Naive thymus-derived CD4-positive, alpha-beta T cell (primary cell): ENCODE measurements at places on chromosomes 4 and X. TPM values are rescaled to one million over a fixed set of nuclear protein-coding genes. Genes with fewer than 3 reads are reported as not detected.

GPRIN3 gene
- total RNA-seq = 24.8 TPM

PCYT1B gene
- total RNA-seq = 0.05 TPM in 1 of 2 replicates, not detected in the other

GRCh38 chr4:41122309-41122708 lies 92.0 kb downstream of the APBB2 start:
- no peaks in the 10 kb centered on the region for H3K36me3 ChIP-seq
- no peak overlapping the region for H3K4me3 ChIP-seq
- H3K27ac ChIP-seq = no peak overlapping the region
- no peaks in the 10 kb centered on the region for H3K4me1 ChIP-seq

GRCh38 chr4:80187677-80188076 lies 9.6 kb upstream of the PRDM8 start:
- peaks cover 20% of the 10 kb centered on the region for H3K4me1 ChIP-seq
- H3K36me3 ChIP-seq = peaks cover 5% of the 10 kb centered on the region
- no peak for DNase-seq
- no peaks in the 10 kb centered on the region for H3K27me3 ChIP-seq
- no peak overlapping the region for H3K4me3 ChIP-seq

- peak overlapping the region; percentile 98 for H3K27ac ChIP-seq
- no peak overlapping the region for H3K4me3 ChIP-seq
- no peak for DNase-seq
- peaks cover 12% of the 10 kb centered on the region for H3K4me1 ChIP-seq
- peaks cover 35% of the 10 kb centered on the region for H3K36me3 ChIP-seq
- no peaks in the 10 kb centered on the region for H3K27me3 ChIP-seq
These were observed 1.3 kb downstream of the PQBP1 start for GRCh38 chrX:48899078-48899410.

SERTM2 gene
- not detected for total RNA-seq

GRCh38 chr4:22906045-22906444 lies 213.3 kb downstream of the GBA3 start:
- H3K27me3 ChIP-seq = no peaks in the 10 kb centered on the region
- H3K4me3 ChIP-seq = no peak overlapping the region
- no peak overlapping the region for H3K27ac ChIP-seq
- no peaks in the 10 kb centered on the region for H3K36me3 ChIP-seq
- no peaks in the 10 kb centered on the region for H3K4me1 ChIP-seq
- no peak for DNase-seq

DNA sequence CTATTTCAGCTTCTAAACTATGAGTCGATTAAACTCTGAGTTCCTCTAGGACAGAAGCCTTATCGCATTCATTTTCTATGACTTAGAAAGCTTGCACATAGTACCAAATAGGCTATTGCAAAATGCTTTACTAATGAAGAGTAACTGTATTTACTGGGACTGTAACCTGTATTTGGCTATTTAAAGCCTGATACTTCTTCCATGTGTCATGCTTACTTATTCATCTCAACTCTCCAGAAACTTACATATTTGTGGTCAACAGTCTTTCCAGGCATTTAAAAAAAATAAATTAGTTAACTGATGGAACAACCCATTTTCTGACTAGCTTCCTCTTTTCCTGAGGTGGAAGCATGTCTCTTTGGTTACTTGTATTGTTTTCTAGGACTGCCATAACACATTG lies 467.9 kb downstream of the PCDH11X start:
- no peaks in the 10 kb centered on the region for H3K4me1 ChIP-seq
- no peak for DNase-seq
- no peaks in the 10 kb centered on the region for H3K36me3 ChIP-seq
- no peaks in the 10 kb centered on the region for H3K27me3 ChIP-seq
- H3K4me3 ChIP-seq = no peak overlapping the region

PNMA6F gene
- total RNA-seq = not detected

HEPH gene
- not detected for total RNA-seq

PORCN gene
- 15.5 TPM for total RNA-seq

DNA sequence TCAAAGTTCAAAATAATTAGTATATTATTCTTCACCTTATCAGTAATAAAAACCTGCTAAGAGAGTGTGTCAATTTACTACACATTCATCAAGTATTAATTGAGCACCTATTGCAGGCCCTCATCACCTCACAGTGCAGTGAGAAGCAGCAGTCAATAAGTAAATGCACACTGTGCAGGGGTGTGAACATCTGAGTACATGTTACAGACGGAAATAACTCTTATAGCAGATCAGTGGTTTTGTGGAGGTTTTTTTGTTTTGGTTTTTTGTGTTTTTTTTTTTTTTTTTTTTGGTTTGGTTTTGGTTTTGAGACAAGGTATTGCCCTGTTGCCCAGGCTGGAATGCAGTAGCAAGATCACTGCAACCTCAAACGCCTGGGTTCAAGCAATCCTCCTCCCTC lies 20.3 kb downstream of the KLF3 start:
- peaks cover 6% of the 10 kb centered on the region for H3K36me3 ChIP-seq
- H3K4me1 ChIP-seq = peaks cover 32% of the 10 kb centered on the region
- H3K27ac ChIP-seq = no peak overlapping the region

DNA sequence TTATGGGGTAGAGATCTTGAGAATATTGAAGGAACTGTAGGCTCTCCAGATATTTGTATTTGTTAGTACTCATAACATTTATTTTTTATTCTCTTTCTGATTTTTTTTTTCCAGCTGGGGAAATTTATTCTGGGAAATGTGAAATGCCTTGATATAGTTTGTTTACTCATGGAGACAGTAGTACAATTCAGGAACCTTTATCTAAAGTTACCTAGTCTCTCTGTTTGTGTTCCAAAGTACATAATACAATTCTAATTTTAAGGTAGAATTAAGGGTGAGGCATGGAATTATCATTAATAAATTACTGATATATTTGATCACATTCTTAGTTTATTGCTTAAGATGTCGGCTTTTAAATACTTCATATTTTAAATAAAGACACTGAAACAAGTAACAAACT lies 114.0 kb downstream of the RS1 start:
- no peaks in the 10 kb centered on the region for H3K36me3 ChIP-seq
- H3K27me3 ChIP-seq = no peaks in the 10 kb centered on the region
- no peak for DNase-seq
- no peaks in the 10 kb centered on the region for H3K4me1 ChIP-seq
- no peak overlapping the region for H3K27ac ChIP-seq
- no peak overlapping the region for H3K4me3 ChIP-seq

ARSJ gene
- total RNA-seq = not detected

HMX1 gene
- not detected for total RNA-seq

GRCh38 chr4:168063031-168063430 lies 29.3 kb upstream of the ANXA10 start:
- no peak overlapping the region for H3K4me3 ChIP-seq
- no peak for DNase-seq
- H3K36me3 ChIP-seq = no peaks in the 10 kb centered on the region
- H3K27me3 ChIP-seq = no peaks in the 10 kb centered on the region
- no peaks in the 10 kb centered on the region for H3K4me1 ChIP-seq

GNRHR gene
- total RNA-seq = not detected in 2 replicates

IL2 gene
- total RNA-seq = not detected

DNA sequence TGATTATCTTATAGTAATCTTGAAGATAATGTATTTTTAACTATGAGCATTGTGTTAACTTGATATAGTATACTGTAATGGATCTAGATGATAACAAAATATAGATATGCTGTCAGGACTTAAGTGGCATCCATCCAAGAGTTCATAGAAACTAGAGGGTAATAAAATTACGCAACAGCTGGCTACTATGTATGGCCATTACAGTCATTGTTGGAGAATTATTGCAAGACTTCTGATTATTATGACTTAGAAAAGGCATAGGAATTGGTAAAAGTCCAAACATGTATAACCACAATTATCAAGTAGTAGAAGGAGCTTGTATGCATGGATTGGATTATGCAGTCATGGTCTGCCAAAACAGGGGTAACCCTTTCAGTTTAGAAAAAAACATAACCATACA lies 9.5 kb downstream of the OGT start:
- DNase-seq = no peak
- peak overlapping the region; percentile 9 for H3K4me3 ChIP-seq
- peaks cover 16% of the 10 kb centered on the region for H3K36me3 ChIP-seq
- no peak overlapping the region for H3K27ac ChIP-seq

NDUFC1 gene
- total RNA-seq = 22.1 TPM

- no peaks in the 10 kb centered on the region for H3K4me1 ChIP-seq
- no peaks in the 10 kb centered on the region for H3K27me3 ChIP-seq
These were observed 467.6 kb upstream of the CNKSR2 start for GRCh38 chrX:20906571-20906970.

GRCh38 chr4:17561195-17561909 lies 15.6 kb upstream of the LAP3 start:
- H3K4me3 ChIP-seq = no peak overlapping the region
- H3K4me1 ChIP-seq = no peaks in the 10 kb centered on the region
- H3K36me3 ChIP-seq = no peaks in the 10 kb centered on the region
- H3K27me3 ChIP-seq = no peaks in the 10 kb centered on the region
- DNase-seq = no peak

SLC25A31 gene
- not detected for total RNA-seq

GRCh38 chrX:38973322-38973721 lies 172.1 kb downstream of the MID1IP1 start:
- H3K27ac ChIP-seq = no peak overlapping the region
- H3K4me3 ChIP-seq = no peak overlapping the region
- no peak for DNase-seq
- H3K4me1 ChIP-seq = no peaks in the 10 kb centered on the region

DNA sequence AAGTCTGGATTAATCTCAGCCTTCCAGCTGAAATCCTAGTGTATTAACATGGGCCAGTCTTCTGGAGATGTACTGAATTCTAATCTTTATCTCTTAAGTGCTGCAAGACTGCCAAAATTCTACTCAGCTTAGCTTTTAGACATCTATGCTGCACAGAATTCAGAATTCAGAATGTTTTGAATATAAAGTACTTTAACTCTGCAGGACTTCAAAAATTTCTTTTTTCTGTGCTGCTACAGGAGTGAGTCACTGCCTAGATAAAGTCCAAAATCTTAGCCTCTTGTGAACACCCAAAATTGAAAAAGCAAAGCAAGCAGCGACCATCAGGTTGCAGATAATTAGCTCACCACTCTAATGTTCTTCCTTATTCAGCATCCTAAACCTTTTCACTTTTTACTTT lies 1092.6 kb upstream of the PCDH10 start:
- no peak overlapping the region for H3K4me3 ChIP-seq
- H3K27ac ChIP-seq = no peak overlapping the region

PAQR3 gene
- 15.8 TPM for total RNA-seq

DNA sequence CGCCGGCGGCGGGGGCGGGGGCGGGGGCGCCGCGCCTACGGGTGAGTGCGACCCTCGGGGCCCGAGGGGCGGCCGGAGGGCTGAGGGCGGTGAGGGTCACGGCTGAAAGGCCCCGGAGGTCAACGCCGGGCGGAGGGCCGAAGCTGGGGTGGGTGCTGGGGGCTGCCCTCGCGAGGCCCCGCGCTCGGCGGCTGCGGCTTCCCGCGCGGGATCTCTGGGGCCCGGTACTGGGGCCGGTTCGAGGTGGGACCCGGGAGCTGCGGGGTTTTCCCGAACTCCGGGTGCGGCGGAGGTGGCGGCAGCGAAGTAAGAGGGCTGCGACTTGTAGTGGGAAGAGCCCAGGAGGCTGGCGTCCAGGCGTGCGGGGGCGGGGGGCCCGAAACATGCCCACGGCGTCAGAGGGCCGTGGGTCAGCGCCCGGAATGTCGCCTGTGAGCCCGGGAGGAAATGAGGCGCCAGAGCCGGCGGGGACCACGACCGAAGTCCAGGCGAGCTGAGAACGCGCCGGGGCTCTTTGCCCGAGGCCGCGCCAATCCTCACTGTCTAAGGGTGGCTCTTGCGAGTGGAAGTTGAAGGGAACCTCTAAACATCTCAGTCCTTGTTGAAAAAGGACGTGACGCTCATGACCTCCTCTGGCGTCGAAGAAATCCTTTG lies 407 bp downstream of the IL13RA1 start:
- no peak overlapping the region for H3K4me3 ChIP-seq
- peaks cover 5% of the 10 kb centered on the region for H3K4me1 ChIP-seq
- DNase-seq = no peak
- H3K27ac ChIP-seq = no peak overlapping the region

GRCh38 chr4:67256388-67257043 lies 288.8 kb downstream of the CENPC start:
- H3K4me3 ChIP-seq = no peak overlapping the region
- H3K27me3 ChIP-seq = no peaks in the 10 kb centered on the region
- DNase-seq = no peak
- no peaks in the 10 kb centered on the region for H3K36me3 ChIP-seq

RBM46 gene
- total RNA-seq = not detected

GRCh38 chr4:120814886-120815285 lies 107.6 kb downstream of the PRDM5 start:
- no peaks in the 10 kb centered on the region for H3K4me1 ChIP-seq
- no peaks in the 10 kb centered on the region for H3K27me3 ChIP-seq
- H3K4me3 ChIP-seq = no peak overlapping the region
- no peaks in the 10 kb centered on the region for H3K36me3 ChIP-seq
- DNase-seq = no peak
